ENCODE measurements at places on chromosomes 2 and 18. TPM values are rescaled to one million over a fixed set of nuclear protein-coding genes. Genes with fewer than 3 reads are reported as not detected.
A peak's percentile ranks its signal among the peaks of the same experiment; 100 is the strongest.

DNA sequence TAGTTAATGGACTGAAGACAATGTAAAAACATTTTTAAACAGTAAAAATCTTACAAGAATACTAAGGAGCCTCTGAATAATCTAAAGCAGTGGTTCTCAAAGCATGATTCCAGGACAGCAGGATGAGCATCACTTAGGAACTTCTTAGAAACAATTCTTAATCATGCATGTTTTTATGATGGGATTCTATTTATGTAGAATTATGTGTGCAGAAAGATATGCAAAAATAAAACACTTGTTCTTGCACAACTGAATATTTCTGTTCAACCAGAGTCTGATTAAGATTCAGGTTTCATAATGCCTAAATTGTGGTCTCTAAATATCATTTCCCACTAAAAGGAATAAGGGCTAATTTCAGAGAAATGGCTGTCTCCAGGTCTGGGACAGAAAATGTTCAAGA is 69.2 kb upstream of the MTIF2 start:
- H3K27me3 ChIP-seq, result no peaks in the 10 kb centered on the region
- H3K4me1 ChIP-seq, result no peaks in the 10 kb centered on the region
- peaks cover 1% of the 10 kb centered on the region for H3K36me3 ChIP-seq
- no peak overlapping the region for H3K4me3 ChIP-seq
- H3K27ac ChIP-seq, result no peak overlapping the region

DNA sequence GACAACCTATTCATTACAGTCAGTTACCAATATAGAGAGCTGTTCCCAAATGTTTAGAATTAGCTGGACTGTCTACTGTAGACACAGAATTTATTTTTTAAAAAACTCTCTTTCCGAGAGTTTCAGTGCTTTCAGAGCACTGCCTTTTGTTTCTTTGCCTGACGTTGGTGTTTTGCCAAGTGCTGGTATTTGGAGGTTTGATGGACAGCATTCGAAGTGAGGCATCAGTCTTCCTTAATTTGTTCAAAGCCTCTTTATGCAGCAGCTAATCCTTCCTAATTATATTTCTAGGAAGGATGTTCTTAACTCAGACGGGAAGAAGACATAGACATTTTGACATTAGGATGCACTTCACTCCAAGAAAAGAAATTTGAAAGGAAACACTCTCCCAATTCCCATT is 83.2 kb downstream of the LTBP1 start:
- H3K27me3 ChIP-seq, result no peaks in the 10 kb centered on the region
- H3K27ac ChIP-seq, result no peak overlapping the region
- H3K4me3 ChIP-seq, result no peak overlapping the region
- H3K36me3 ChIP-seq, result no peaks in the 10 kb centered on the region
- DNase-seq, result no peak

GRCh38 chr2:124639524-124639923 is 614.4 kb downstream of the CNTNAP5 start:
- H3K4me1 ChIP-seq, result no peaks in the 10 kb centered on the region
- H3K36me3 ChIP-seq, result no peaks in the 10 kb centered on the region
- no peak overlapping the region for H3K4me3 ChIP-seq
- DNase-seq, result no peak
- no peak overlapping the region for H3K27ac ChIP-seq

- H3K27me3 ChIP-seq, result no peaks in the 10 kb centered on the region
- H3K4me3 ChIP-seq, result no peak overlapping the region
- no peak overlapping the region for H3K27ac ChIP-seq
- peaks cover 4% of the 10 kb centered on the region for H3K4me1 ChIP-seq
Measured at GRCh38 chr18:58124475-58124874, 80.4 kb downstream of the NEDD4L start.

DNA sequence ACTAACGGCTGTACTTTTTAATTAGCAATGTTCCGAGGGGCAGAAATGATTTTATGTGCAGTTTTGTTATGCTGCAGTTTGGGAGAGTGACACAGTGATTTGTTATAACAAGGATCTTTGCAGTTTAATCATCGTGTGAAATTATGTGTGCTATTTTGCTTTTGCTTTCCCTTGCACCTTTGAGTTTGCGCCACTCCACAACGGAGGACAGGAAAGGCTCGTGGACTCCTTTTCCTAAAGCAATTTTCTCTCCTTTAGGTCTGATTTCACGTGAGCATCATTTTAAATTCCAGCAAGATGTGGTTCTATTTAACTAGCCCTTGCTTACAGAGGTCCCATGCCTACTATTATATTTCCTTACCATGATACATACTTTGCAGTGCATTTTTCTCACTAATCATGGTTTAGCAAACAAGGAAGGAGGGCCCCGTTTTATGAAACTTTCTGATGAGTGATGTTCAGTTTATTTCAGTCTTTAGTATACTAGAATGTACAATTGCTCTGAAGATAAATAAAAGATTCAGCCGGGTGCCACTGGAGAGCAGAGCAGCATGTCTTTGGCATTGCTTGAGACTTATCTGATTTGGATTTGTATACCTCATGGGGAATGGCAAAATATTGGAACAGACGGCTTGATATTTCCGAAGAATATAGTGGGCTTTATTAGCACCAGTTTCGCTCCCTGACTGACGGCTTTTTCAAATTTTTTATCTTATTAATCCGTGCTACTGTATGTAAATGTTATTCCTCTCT is 528.2 kb upstream of the FANCL start:
- H3K27ac ChIP-seq, result no peak overlapping the region
- peaks cover 5% of the 10 kb centered on the region for H3K4me1 ChIP-seq
- no peak overlapping the region for H3K4me3 ChIP-seq
- H3K27me3 ChIP-seq, result peaks cover 27% of the 10 kb centered on the region
- H3K36me3 ChIP-seq, result no peaks in the 10 kb centered on the region

GRCh38 chr18:23494992-23495391 is 8.3 kb upstream of the RMC1 start:
- peaks cover 7% of the 10 kb centered on the region for H3K4me1 ChIP-seq
- no peaks in the 10 kb centered on the region for H3K27me3 ChIP-seq
- H3K4me3 ChIP-seq, result no peak overlapping the region
- no peaks in the 10 kb centered on the region for H3K36me3 ChIP-seq
- no peak overlapping the region for H3K27ac ChIP-seq

- H3K4me3 ChIP-seq, result no peak overlapping the region
- peak overlapping the region; percentile 91 for H3K27ac ChIP-seq
- H3K27me3 ChIP-seq, result no peaks in the 10 kb centered on the region
- peaks cover 41% of the 10 kb centered on the region for H3K4me1 ChIP-seq
- H3K36me3 ChIP-seq, result peaks cover 3% of the 10 kb centered on the region
Measured at GRCh38 chr2:161078211-161078539, 82.1 kb upstream of the TANK start.

GRCh38 chr2:27212626-27213471 is 781 bp upstream of the SLC5A6 start:
- peaks cover 39% of the 10 kb centered on the region for H3K36me3 ChIP-seq
- H3K4me1 ChIP-seq, result peaks cover 41% of the 10 kb centered on the region
- H3K27ac ChIP-seq, result peak overlapping the region; percentile 99
- peak; percentile 44 for DNase-seq

- H3K4me1 ChIP-seq, result peaks cover 18% of the 10 kb centered on the region
- H3K4me3 ChIP-seq, result no peak overlapping the region
- no peaks in the 10 kb centered on the region for H3K27me3 ChIP-seq
- peaks cover 9% of the 10 kb centered on the region for H3K36me3 ChIP-seq
Measured at GRCh38 chr18:75238100-75238499, 27.5 kb downstream of the TSHZ1 start.

DNA sequence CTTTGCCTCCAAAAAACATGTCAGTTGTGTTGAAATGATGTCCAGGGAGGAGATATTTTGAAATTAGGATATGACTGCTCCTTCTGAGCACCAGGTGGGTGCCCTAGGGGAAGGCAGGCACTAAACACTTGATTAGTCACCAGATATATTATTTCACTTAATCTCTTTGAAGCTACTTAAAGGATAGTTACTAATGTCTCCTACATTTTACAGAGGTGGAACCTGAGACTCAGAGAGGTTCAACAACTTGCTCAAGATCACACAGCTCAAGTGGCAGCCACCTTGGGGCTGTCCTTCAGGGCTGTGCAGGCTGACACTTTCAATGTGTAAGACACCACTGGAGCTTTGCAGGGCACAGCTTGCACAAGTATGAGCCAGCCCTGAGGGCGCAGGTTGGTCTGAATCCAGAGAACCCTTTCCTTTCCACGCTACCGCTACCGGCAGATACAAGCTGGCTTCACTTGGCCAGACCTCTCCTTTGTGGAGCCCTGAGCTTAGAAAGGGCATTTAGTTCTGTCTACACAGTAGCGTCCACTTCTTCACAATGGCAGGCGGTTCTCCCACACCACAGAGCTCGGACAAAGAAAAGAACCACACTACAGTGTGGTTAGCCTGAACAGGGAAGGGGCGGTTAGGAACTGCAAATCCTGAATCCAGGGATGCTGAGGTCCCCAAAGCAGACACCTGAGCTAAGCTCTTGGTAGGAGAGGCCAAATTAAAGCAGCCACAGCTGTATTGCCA is 16.4 kb downstream of the ALPK2 start:
- H3K4me3 ChIP-seq, result no peak overlapping the region
- peaks cover 2% of the 10 kb centered on the region for H3K36me3 ChIP-seq

DNA sequence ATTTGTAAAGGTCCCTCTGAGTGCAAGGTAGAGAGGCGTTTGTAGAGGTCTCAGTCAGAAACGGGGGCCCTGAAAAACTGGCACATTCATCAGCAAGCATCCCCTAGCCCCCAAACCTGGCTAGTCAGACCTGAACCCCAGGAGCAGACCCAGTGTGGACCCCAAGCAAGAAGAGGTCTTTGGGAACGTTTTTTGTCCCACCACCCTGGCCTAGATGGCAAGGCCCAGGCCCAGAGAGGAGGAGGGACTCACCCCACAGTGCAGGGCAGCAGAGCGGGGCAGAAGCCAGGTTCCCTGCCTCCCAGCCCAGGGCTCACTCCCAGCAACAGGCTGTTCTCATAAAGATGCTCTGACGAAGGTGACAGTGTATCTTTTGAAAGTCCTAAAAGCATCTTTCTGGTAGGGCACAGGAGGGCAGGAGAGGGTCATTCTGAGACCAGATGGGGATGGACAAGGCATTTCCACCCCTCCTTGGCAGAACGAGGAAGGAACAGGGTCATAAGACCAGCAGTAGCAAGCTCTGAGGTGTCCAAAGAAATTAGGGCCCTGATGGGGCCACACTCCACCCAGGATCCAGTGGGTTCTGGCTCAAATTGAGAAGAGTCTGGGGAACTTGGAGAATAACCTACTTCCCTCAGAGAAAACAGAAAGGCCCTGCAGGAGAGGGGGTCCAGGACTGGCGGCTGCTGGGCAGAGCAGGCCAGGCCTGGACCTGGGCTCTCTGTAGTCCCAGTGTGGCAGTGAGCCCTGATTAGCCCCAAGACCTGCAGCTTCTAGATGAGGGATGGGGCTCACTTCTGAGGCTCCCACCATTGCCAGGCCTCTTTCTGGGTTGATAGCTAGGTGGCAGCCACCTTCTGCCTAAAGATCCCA is 18.2 kb downstream of the ADRA2B start:
- H3K36me3 ChIP-seq, result no peaks in the 10 kb centered on the region
- no peaks in the 10 kb centered on the region for H3K27me3 ChIP-seq
- H3K4me3 ChIP-seq, result no peak overlapping the region
- H3K27ac ChIP-seq, result no peak overlapping the region
- H3K4me1 ChIP-seq, result no peaks in the 10 kb centered on the region

CHAC2 gene
- 28.0 TPM for total RNA-seq

CAPG gene
- 18.1 TPM for total RNA-seq

CSRNP3 gene
- not detected for total RNA-seq

All from activated naive CD8-positive, alpha-beta T cell treated with anti-CD3 and anti-CD28 coated beads for 36 hours (primary cell).